ENCODE measurements at places on chromosomes 5 and 9.

- no peak for DNase-seq
These were observed 11.5 kb upstream of the IRX4 start for GRCh38 chr5:1894243-1894642.

GRCh38 chr5:50667023-50667652 is 701 bp downstream of the PARP8 start:
- DNase-seq: peak; percentile 62

DNA sequence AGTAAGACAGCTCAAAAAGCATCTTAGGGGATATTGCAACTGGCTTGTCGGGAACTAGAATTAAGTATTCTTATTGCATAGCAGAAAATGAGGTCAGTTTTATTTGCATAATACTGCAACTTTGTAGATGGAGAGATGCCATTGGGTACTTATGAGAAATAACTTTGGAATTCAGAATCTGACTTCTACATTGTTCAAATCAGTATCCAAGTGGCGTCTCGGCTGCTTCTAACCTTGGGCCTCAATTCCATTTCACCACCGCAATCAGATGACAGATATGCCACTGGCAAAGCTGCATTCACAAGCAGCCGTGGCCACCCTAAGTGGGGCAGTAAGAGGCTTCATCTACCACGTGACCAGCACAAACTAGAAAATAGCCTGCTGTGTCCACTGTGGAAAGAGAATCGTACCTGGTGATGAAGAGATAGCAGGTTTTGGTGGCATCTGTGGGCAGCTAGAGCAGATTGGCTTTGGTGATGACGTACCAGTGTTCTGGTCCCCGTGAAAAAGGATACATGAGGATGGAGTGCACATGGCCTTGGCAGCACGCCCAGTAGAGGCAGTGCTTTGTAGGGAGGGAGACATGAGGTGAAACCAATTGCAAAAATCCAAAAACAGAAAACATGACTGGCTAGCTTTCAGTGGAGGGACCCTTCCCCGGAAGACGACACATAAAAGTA is 116.6 kb downstream of the KLHL3 start:
- DNase-seq: no peak

DNA sequence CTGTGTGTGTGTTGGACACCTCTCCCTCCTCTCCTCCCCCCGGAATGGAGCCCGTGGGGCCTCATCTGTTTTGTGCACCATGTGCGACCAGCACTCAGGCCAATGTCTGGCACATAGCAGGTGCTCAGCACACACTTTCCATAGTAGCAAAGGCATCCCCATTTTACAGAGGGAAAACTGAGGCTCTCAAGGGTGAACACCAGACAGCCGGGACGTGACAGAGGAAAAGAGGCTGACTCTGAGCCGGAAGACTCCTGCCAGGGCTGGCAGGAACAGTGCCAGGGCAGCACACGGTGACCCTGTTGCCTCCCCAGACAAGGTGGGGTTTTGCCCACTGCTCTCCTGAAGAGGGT is 1.8 kb upstream of the AGPAT2 start:
- DNase-seq: no peak

GRCh38 chr5:113092683-113093082 is 116.1 kb downstream of the DCP2 start:
- no peak for DNase-seq

DNA sequence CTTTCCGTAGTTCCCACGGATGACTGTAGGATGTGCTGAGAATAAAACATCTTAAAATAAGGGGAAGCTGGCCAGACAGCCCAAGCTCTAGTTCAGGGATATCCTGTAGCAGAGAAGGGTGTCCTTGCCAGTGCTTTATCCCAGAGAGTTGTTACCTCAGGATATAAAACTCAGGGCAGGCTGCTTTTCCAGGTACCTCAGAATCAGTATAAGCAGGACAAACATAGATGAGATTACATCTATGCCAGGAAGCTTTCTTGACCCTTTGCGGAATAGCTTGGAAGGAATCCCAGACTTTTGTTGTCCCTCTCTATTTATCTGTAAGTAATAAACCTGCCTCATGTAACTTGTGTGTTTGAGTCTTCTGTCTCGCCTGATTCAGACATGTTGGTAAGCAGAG is 565.7 kb downstream of the PRDM9 start:
- DNase-seq: no peak

GRCh38 chr5:26833596-26833995 is 204.8 kb downstream of the CDH9 start:
- no peak for DNase-seq

GRCh38 chr5:34651791-34652190 is 4.3 kb upstream of the RAI14 start:
- DNase-seq: no peak

DNA sequence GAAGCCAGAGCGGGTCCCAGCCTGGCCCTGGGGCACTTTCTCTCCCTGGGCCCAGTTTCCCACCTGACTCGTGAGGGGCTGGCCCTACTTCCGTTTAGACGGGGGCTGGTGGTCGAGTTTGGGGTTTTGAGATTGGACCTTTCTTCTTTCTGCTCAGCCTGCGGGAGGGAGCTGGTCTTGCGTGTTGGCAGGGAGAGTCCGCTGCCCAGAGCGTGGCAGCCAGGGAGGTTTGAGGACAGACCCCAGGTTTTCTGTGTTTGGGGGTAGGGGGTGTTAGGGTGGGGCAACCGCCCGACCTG is 6.0 kb upstream of the PITX1 start:
- no peak for DNase-seq

DNA sequence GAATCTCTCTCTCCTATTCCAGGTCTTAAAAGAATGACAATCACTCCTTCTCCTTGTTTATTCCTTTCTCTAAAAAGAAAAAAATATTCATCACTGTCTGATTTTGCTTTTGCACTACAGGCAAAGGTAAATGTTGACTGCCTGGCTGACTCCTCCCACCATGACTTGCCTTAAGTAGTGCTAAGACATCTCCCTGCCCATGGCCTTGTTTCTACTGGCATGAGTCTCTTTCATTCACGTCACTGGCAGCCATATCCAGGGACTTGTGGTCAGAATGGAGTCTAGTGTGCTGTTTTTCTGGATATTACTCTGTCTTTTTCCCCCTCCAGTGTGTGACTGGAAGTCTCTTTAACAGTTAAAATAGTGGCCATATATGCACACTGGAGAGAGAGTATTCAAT is 522.9 kb upstream of the DAB2 start:
- no peak for DNase-seq

GRCh38 chr9:3205421-3206095 is 320.2 kb downstream of the RFX3 start:
- no peak for DNase-seq

DNA sequence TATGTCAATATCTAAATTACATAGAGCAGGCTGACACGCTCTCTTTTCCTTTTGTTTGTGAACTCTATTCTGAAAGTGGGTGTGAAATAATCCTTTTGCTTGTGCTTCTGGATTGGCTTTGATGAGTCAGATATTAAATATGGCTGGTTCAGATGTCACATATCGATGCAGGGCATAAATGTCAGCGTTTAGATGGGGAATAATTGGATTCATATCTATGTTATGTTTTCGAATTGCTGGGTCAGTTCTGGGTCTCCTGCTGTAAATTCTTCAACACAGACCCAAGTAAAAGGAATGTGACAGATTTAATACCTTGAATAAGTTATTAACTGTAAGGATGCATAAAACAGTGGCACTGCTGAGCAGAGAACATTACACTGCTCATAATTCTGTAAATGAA is 118.7 kb upstream of the SNX2 start:
- DNase-seq: no peak

DNA sequence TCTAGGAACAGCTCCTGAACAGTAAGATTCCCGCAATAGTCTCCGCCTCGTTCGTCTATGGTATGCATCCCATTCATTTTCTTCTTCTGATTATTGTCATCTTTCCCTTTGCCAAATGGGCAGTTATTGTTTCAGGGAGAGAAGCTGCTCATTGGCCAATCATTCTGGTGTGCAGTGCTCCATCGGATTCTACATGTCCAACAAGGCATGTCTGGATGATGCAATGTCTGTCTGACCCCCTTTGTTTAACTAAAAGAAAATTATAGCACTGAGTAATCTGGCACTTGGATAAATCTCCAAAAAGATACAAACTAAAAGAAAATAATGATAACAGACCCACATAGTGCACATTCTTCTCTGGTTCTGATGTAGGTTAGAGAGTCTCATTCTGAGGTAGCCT is 515.6 kb upstream of the DMAC1 start:
- no peak for DNase-seq

GRCh38 chr5:88876714-88877113 is 6.3 kb downstream of the MEF2C start:
- no peak for DNase-seq

DNA sequence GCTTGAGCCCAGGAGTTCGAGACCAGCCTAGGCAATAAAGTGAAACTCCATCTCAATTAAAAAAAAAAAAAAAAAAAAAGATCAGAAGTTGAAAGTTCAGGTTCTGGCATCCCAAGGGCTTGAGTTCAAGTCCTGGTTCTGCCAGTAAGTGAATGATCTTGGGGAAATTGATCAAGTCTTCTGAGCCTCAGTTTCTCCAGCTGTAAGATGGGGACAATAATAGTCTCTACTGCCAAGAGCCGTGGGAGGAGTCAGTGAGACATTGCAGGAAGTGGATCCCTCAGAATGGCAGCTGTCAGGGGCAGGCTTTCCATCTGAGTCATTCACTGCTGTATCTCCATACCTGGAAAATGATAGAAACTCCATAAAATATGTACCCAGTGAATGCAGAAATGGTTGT is 37.8 kb upstream of the FUBP3 start:
- DNase-seq: no peak

DNA sequence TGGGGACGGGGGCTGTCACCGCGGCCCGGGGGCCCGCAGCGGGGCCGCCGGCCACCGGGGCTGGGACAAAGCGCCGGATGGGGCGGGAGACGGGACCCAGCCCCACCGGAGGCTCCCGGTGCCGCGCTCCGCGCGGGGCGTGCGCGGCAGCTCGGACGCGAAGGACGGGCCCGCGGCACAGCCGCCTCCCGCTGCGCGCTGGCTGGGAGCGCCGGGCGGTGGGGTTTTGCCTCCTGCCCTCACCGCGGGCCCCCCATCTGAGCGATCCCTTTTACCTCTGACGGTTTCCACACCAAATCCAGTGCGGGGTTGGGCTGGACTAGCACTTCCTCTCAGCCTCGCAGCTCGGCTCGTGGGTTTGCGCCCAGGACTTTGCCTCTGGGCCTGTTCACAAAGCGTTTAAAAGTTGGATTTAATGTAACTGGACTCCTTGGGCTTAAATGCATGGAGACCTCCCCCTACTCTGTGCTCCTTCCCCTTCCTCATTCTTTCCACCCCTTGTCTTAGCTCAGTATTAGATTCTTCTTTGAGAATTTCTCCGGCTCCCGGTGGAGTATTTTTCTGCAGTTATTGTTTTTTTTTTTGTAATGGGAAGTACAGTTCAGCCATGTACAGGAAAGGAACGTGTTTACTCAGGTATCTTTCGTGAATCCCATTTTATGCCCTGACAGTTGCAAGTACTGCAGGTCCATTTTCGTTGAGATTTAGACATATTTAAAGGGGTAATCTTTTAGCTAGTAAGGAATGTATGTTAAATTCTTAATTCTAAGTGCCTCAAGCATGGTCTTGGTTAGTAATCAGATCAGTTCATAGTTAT is 691 bp downstream of the FCHO2 start:
- peak; percentile 28 for DNase-seq

GRCh38 chr9:131669269-131670157 is 70.4 kb downstream of the RAPGEF1 start:
- peak; percentile 64 for DNase-seq

- DNase-seq: peak; percentile 37
These were observed 202.1 kb upstream of the SLC30A5 start for GRCh38 chr5:68891718-68892117.

DNA sequence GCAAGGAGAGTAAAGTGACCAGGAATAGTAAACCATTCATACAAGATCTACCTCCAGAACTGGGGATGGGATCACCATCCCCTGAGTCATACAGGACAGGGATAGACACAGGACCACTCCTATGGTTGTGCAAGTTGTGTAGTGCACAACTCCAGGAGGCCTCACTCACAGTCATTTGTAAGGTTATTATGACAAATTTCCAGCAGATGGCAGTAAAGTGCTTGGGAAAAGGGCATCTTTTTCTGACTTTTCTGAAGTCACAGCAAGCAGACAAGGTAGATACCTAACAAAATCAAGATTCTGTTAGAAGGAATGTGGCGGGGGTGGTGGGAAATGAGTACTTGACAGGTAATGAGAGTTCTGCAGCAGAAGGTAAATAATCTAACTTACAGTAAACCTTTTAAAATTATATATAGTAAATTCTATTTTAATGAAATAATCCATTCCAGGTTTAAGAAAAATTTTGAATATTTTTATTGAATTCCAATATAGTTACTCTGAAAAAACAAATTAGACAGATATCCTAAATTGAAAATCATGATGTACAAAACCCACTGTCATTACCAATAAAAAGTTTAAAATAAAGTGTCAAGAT is 16.7 kb upstream of the KIF27 start:
- peak; percentile 10 for DNase-seq

DNA sequence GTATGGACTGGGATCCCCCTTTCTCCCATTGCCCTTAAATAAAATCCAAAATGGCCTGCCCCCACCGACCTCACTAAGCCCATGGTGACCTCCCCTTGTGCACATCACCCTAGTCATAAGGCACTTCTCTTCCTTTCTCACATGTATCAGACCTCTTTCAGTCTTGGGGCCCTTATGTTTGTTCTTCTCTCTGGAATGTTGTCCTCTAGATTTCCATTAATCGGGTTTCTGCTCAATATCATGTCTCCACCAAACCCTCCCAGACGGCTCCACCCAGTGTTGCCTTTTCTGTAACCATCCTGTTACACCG is 196.3 kb downstream of the ERCC6L2 start:
- no peak for DNase-seq

- DNase-seq: no peak
These were observed 63.2 kb downstream of the MED27 start for GRCh38 chr9:132016456-132016855.

- no peak for DNase-seq
These were observed 12.6 kb downstream of the LSM11 start for GRCh38 chr5:157756122-157756521.

- no peak for DNase-seq
These were observed 86.6 kb downstream of the FEM1C start for GRCh38 chr5:115458003-115458409.

- no peak for DNase-seq
These were observed 7.5 kb upstream of the PRLR start for GRCh38 chr5:35237580-35238376.

DNA sequence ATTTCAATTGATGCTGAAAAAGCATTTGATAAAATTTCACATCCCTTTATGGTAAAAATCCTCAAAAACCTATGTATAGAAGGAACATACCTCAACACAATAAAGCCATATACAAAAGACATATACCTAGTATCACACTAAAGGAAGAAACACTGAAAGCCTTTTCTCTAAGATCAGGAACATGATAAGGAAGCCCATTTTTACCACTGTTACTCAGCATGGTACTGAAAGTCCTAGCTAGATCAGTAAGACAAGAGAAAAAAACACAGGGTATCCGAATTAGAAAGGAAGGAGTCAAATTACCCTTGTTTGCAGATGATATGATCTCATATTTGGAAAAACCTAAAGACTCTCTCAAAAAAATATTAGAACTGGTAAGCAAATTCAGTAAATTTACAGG is 350.2 kb upstream of the PDE4D start:
- DNase-seq: no peak

DNA sequence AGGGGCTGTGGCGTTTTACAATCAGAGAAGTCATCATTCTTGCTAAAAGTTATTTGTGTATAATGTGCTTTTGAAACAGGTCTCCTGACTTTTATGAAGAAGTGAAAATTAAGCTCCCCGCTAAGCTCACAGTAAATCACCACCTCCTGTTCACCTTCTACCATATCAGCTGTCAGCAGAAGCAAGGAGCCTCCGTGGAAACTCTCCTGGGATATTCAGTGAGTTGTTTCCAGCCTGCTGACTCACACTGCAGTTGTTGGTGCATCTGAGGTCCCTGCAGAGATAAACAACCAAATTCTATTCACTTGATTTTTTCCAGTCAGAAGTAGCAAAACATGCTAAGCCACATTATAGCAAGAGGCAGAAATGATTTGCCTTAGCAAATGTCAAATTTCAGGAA is 156.7 kb downstream of the DOCK8 start:
- DNase-seq: no peak

All from stimulated activated CD4-positive, alpha-beta T cell treated with anti-CD3 and anti-CD28 coated beads, Interleukin-15, amount 100 ng/mL, for 24 hours (primary cell).